ENCODE measurements at places on chromosomes 13 and 19. TPM values are rescaled to one million over a fixed set of nuclear protein-coding genes. Genes with fewer than 3 reads are reported as not detected.

The ZNF490 gene
- total RNA-seq, result 4.3 TPM

The FGF9 gene
- total RNA-seq, result 4.3 TPM

The SYNGR4 gene
- total RNA-seq, result not detected

- DNase-seq, result no peak
Measured at GRCh38 chr13:23758798-23759527, 130.2 kb downstream of the MIPEP start.

DNA sequence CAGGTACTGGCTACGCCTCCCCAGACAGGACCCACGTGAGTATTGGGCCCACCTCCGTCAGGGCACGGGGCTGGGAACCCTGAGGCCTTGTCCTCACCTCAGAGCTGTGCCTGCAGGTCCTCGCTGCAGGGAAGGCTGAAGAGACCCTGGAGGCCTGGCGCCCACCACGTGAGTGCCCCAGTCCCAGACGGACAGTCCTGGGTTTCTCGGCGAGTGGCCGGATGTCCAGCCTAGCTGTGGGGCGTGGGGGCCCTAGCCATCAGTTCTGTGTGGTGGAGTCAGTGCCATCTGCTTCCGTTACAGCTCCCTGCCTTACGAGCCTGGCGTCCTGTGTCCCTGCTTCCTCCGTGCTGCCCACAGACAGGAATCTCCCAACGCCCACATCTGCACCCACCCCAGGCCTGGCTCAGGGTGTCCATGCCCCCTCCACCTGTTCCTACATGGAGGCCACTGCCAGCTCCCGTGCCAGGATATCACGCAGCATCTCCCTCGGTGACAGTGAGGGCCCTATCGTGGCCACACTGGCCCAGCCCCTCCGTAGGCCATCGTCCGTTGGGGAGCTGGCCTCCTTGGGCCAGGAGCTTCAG, 7.8 kb upstream of the OVOL3 start:
- DNase-seq, result no peak

- no peak for DNase-seq
Measured at GRCh38 chr13:35720290-35720689, 243.8 kb upstream of the MAB21L1 start.

DNA sequence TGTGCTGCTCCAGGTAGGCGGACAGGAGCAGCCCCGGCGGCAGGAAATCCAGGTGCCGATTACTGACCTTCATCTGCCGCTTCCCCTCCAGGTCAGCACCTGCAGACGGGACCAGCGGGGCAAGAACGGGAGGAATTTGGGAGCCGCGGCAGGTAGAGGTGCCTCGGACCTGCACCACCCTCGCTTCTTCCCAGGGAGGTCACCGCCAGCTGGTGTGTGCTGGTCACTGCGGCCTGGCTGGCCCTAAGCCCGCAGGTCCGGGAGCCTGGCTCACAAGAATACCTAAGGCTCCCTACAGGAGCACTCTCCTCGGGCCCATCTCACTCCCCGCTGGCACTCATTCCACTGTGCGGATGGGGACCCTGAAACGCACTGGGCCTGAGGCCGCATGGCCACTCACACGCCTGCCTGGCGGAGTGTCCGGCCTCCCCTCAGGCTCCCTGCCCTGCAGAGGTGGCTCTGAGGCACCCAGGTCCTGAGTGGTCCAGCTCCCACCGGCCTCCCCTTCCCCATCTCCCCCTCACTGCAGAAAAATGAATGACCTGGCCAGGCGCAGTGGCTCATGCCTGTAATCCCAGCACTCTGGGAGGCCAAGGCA, 4.3 kb downstream of the RNU6-9 start:
- no peak for DNase-seq

- no peak for DNase-seq
Measured at GRCh38 chr19:42249769-42250168, 5.2 kb downstream of the ERF start.

GRCh38 chr13:26539738-26540292, 17.7 kb upstream of the WASF3 start:
- DNase-seq, result no peak

Data from MG63 (cell line).